ENCODE measurements at places on chromosomes 5 and 9.
A peak's percentile ranks its signal among the peaks of the same experiment; 100 is the strongest.

DNA sequence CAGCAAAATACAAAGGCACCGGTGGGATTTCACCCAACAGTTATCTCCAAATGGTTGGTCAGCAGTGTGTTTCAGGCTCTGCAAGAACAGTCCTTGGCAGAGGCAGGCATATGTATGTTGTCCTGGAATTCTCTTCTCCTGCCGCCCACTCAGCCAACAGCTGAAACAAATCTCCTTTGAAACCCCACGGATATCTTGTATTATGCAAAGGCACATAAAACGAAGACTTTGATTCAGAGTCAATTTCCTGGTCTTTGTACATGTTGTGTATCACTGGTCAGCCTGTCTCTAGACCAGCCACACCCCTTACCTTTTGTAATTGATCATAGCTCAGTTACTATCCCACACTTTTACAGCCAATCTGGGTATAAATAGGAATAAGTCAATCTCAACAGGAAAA, 29.2 kb downstream of the FREM1 start:
- no peak for DNase-seq

- DNase-seq, result peak; percentile 95
Measured at GRCh38 chr5:76787237-76787636, 31.6 kb upstream of the F2RL1 start.

DNA sequence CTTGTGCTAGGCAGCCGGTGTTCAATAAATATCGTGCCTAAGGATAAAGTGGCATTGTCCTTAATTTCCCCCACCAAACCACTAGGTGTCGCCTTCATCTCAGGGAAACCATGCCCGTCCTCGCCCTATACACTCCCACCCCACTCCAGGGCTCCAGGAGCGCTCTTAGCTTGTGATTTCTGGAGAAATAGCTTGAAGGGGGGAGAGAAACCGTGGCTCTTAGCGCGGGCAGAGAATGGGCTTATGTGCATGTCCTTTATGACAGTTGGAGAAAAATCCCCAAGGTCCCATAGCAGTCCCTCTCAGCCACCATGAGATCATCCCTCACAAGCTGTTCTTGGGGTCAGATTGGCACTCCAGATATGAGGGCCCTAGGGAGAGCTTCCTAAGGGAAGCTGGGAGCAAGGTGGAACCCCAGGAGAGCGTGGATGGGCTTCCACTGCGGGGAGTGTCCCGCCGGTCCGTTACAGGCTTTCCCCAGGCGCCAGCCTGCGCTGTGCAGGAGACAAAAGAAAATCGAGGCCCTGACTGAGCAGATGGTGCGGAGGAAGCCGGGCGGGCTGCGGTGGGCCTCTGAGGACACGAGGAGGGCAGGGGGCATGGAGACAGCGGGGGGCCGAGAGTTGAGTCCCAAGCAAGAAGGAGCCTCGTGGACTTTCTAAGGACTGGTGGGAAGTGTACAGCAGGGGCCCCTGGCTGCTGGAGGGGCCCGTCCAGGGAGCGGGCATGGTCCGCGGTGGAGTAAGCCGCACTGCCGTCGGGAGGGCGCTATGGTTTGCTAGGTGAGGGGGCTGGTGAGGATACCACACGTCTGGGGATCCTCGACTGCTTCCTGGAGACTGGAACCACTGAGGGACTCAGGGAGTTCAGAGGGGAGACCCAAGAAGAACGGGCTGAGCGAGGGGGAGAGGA, 750 bp upstream of the NPR2 start:
- peak; percentile 82 for DNase-seq

- DNase-seq, result no peak
Measured at GRCh38 chr9:27653957-27654356, 80.7 kb upstream of the C9orf72 start.

DNA sequence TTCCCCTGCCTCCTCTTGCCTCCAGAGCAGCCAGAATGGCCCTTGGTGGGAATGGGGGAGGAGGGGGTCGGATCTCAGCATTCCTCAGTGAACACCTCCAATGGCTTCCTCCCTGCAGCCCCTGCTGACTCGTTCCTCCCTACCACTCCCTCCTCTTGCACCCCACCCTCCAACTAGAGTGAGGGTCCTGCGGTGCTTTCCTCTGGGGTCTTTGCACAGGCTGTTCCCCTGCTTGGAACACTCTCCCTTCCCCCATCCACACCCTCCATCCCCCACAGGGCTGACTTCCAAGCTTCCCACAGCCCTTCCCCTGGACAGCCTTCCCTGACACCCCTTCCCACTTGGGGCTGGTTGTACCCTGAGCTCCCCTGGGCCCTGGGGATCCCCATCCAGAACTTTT, 70.4 kb upstream of the NEK6 start:
- DNase-seq, result no peak

- DNase-seq, result no peak
Measured at GRCh38 chr9:88435336-88435735, 47.1 kb downstream of the SPIN1 start.

- DNase-seq, result no peak
Measured at GRCh38 chr9:129949821-129950220, 93.2 kb downstream of the FNBP1 start.

DNA sequence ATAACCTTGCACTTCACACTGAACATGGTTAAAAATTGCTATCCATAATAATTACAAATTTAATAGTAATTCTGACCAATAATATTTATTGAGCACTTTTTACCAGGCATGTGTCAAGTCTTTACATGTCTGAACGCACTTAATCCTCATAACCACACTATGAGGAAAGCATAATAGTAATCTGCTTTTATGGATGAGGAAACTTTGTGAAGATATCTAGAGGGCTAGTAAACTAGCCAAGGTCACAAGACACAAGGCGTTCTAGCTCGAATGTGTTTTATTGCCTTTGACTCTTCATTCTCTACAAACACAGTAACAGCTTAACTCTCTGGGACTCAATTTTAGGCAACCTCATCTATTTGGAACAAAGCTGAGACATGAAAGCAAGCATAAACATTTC, 205.1 kb downstream of the ARHGEF28 start:
- no peak for DNase-seq

- no peak for DNase-seq
Measured at GRCh38 chr5:59648949-59649921, 244.3 kb downstream of the PDE4D start.

DNA sequence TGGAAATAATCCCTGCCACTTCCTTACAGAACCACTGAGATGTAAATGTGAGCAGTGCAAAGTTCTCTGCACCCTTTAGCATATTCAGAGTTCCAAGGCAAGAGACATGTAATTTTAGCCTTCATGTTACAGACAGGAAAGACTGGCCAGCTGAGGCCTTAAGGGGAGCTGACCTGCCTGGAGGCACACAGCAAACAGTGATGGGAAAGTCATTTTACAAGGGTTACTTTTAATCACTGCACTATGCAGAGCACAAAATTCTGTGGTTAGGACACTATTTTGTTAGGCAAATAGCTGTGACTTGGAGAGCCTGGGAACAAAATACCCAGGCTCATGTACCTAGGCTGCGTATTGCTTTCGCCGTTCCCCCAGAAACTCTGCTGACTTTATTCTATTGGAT, 30.2 kb upstream of the TNIP1 start:
- DNase-seq, result no peak

- DNase-seq, result peak; percentile 55
Measured at GRCh38 chr9:72356041-72356582, 8.9 kb downstream of the ZFAND5 start.

DNA sequence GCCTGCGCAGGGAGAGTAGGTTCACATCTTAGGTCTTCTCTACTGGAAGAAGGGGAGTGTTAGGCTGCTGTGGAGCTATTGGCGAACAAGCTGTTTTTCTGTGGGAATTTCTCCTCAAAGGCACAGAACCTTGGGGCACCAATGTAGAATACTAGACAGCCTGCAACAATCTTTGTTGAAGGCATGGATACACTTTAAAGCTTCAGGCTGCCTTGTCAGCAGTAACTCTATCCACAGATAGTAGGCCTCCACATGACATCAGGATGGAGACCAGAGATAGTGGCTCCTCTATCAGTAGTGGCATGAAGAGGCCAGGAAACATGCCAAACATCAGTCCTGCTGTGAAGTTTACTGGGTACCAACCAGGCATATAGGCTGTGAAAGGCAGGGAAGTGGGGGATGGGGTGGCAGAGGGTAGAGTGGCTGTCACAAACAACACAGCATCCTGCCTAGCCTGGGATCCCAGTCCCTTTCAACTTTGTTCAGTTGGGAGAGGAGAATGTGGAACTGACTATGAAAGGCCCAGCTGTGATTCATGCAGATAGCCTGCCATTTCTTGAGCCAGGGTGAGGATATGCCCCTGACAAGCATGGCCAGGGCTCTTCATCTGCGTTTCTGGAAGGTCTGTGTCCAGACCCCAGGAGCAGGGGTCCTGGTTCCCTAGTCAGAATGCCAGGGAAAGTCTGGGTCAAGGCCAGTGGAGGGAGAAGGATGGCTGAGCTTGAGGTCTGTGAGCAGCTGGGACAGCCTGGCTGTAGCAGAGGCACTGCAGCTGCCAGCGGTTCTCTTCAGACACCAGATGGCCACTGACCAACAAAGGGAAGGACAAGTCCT, 1.0 kb upstream of the HK3 start:
- DNase-seq, result peak; percentile 38

DNA sequence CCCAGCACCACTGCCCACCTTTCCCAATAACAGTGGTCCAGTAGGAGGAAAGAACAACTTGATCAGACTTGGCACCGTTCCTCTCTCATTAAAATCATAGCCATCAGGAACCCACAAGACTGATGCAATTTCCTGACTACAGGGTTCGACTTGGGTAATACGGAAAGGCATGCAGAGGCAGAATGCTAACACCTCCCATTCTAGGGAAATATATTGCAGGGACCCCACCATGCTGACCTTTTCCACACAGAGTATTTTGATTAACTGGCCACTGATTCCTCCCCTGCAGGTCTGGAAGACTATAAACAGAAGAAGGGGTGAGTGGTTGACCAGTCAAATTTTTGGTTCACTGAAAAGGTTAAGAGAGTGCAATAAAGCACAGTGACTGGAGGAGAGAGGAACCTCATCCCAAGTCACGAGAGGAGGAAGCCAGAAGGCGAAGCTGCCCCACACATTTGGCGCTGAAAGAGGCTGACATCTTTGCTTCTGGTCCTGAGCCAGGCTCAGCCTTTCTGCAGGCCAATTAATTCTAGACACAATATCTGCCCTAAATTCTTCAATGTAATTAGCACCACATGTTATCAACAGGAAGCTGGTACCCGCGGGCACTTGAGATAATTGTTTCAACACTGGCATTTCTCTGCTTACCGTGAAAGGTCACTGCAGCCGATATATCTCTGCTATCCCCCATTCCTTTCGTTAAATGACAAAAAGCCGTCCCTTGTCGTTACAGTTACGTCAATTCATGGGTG, 64.7 kb upstream of the SPOCK1 start:
- DNase-seq, result peak; percentile 27

DNA sequence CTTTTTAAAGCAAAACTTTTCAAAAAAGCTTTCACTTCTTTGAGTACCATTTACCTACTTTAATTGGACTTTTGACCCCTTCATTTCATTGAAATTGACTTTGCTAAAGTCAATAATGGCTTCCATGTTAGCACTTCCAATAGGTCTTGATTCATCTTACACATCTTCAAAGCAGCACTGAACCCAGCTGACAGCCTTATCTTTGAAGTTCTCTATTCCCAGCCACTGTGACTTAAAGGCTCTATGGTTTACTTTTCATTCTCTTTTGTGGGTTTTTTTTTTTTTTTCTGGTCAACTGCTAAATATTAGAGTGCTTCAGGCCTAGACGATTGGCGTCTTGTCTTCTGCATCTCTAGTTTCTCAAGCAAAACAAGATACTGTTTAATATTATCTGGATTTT, 385.0 kb downstream of the CTNND2 start:
- no peak for DNase-seq

DNA sequence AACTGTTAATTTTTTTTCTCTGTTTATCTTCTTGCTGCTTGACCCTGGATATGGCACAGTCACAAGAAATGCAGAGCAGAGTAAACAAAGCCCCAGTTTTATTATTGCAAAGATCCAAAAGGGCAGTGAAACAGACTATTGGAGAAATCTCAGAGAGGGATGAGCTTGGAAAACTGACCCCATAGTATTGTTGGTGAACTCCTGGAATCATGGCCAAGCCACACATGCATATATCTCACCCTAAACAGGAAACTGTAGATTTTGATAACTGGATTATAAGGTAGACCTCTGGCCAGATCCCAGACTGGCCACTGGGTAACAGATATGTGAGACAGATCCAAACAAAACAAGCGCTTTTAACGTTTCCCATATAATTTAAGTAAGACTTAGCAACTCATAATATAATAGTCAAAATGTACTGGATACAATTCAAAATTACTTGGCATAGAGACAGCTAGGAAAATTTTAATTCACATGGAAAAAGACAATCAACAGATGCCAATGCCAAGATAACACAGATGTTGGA, 263.5 kb upstream of the SEMA6A start:
- DNase-seq, result peak; percentile 30

GRCh38 chr5:21704974-21705668, 1148.0 kb downstream of the CDH12 start:
- DNase-seq, result no peak

- peak; percentile 58 for DNase-seq
Measured at GRCh38 chr5:74919487-74919886, 53.3 kb upstream of the FAM169A start.

- DNase-seq, result no peak
Measured at GRCh38 chr9:10144355-10144754, 468.4 kb downstream of the PTPRD start.

DNA sequence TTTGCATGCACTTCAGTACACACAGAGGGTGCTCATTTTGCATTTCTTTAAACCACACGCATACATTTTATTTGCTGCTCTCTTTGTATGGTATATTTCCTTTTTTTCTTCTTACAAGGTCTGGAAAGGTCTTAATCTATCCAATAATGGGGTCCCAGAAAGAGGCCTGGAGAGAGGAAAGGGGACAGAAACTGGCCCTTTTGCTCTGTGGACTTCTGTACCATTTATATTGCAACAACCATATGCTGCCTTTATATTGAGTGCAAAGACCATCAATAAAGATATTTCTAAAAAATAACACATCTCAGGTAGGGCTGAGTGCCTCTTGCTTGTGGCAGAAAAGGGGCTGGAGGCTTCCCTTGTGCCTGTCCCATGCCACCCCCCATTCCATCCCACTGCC, 15.5 kb upstream of the DPM2 start:
- DNase-seq, result no peak

DNA sequence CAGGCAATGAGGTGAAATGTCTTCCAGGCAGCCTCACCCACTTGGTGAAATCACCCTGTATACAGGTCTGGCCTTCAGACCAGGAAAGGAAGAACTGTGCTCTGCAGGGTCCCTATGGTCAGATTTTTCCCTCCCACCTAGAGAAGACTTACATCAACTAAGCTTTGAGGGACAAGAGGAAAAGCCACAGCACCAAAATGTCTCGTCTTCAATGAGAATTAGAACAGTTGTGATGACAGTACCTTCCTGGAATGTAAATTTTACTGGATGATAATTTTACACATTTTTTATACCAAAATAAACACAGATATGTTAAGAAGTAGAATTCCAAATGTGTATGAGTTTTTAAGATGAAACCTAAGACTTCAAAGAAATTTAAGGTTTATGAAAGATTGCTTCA, 283.9 kb downstream of the SPOCK1 start:
- no peak for DNase-seq

DNA sequence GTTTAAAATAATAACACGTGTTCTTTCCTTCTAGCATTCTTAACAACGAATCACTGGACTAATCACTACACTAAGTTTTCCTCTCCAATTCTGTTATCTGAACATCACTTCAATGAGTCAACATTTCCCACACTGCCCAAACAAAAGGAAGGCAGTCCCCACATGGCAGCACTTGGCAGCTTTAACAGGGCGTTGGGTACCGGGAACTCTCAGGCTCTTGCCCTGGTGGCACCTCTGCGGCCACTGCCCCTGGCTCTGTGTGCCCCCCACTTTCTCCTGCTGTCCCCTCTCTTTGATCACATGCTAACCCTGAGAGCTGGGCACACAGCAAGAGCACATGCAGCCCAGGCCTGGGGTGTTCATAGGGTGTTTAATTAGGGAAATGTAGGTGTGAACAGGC, 15.7 kb downstream of the SLC6A3 start:
- DNase-seq, result no peak

Measured in muscle of back (tissue), 13 donors.